ENCODE measurements at places on chromosomes 7 and 10.

DNA sequence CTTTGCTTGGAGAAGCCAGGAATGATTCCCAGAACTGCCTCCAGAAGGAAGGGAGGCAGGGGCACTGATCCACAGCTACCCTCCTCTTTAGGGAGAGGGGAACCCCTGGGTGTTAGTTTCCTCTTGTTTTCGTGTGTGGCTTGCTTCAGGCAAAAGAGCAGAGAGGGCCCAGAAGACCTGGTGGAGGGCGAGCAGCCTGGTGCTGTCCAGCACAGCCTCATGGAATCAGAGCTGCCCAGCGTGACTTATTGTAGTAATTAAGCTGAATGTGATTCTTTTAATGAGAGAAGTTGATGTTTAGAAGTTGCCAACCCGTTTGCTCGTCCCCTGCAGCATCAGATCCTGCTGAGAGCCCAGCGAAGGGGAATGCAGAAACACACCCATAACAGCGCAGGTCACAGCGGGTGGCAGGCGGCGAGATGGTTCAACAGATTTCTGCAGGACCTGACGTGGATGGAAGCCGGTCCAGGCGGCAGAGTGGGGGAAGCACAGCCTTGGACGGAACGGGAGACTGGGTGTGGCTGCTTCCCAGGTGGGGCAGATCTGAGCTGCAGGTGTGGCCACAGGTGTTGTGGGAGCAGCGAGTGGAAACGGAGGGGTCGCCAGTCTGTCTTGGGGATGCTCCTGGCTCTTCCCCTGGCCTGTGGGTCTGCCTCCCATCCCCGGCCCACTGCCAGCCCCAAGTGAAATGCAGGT, 53.7 kb upstream of the SHH start:
- DNase-seq = no peak

GRCh38 chr10:132468216-132468615, 69.4 kb upstream of the INPP5A start:
- DNase-seq = no peak

DNA sequence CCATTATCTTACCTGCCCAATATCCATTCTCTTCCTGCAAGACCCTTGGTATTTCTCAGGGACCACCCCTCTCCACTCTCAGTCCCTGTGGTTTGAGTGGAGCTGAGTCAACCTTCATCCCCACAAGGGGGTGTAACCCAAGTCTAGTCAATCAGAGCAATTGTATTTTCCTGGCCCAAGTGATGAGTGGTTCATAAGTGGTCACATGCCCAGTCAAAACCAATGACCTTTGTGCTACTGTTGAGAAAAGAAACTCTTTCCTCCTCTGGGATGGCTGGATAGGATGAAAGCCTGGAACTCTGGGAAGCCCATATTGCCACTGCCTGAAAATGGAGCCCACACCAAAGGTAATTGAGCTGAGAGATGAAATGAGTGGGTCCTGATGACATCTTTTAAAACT, 93.6 kb downstream of the SNX10 start:
- no peak for DNase-seq

GRCh38 chr7:96993094-96993865, 12.1 kb upstream of the DLX6 start:
- DNase-seq = no peak

DNA sequence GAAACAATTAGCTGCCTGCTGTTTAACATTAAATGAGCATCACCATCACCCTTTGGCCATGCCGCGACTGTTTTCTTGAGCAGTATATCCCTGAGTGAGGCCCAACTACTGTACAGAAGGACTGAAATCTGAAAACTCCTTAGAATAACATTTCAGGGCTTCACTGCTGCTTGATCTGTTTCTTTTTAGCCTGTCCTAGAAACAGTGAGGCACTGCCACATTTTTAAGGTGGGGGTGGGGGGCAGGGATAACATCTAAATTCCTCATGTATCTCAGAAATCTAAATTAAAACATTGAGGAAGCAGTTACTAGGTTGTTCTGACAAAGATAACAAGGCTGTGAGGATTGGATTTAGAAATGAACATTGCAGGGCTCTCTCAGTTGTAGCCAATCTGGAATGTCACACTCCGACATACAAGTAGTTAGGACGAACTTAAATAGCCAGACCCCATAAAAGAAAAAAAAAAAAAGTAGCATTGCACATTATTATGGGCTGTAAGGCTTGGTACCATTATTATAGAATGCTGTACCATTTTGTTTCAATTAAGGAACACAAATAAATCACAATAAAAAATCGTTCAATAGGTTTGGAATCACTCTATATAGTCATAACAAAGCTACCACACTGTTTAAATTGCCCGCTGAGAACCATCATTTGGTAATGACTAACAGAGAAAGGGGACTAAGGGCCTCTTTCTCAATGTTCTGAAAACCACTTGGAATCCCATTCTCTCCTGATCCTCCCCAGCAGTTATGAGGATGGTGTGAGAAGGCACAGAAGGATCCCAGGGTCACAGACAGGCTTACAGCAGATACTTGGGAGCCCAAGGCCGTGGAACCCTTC, 256.1 kb downstream of the INHBA start:
- no peak for DNase-seq

DNA sequence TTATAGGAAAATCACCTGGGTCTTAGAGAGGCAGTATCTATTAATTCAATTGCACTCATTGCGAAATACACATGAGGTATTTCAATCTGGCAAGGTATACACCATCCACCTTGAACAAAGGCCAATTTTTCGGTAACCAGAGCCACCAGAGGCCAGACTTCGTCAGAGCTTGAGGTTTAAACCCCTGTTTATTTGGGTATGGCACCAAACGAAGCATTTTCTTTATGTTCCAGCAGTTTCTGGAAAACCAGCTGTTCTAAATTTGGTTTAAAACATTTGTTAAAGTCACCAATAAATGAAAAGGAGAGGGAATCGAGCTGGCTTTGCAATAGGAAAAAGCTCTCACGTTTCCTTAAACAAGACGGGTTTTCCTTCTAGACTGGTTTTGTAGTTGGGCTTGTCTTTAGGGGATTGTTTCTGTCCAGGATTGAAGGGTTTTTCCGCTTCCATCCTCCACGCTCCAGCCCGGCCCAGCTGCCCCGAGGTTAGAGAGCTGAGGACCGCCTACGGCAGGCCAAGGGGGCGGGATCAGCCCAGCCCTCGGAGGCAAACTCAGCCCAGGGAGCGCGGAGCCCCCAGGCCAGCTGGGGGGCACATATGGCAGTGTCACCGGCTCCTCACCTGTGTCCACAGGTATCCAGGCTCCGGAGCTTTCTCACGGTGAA, 539.4 kb upstream of the MGMT start:
- DNase-seq = no peak

DNA sequence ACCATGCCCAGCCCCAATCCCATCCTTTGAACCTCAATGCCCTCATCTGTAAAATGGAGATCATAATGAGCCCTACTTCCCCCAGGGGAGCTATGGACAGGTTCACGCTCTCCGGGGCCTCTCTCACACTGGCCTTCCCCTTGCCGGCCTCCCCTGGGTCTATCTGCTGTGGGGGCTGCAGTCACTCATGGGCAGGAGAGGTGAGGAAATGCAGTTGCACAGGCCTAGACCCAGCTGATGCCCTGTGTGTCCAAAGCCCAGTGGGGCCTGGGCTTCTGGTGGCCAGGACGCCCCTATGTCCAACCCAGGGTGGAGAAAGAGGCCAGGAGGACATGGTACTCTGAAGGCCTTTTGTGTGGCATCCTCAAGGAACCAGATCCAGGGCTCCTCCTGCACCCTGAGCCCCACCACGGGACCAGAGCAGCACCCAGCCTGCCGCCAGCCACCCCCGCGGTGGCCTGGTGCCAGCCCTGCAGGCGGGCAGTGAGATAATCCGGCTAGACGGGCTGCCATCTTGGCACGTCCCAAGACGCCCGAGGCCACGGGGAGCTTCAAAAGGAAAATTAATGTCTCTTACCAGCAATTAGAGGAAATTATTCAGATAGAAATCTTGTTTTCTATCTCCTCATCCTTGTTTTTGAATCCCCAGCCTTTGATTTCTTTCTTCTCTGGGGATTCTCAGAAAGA, 39.0 kb downstream of the MYL10 start:
- DNase-seq = no peak

GRCh38 chr7:117269886-117270285, 53.0 kb downstream of the WNT2 start:
- DNase-seq = no peak

DNA sequence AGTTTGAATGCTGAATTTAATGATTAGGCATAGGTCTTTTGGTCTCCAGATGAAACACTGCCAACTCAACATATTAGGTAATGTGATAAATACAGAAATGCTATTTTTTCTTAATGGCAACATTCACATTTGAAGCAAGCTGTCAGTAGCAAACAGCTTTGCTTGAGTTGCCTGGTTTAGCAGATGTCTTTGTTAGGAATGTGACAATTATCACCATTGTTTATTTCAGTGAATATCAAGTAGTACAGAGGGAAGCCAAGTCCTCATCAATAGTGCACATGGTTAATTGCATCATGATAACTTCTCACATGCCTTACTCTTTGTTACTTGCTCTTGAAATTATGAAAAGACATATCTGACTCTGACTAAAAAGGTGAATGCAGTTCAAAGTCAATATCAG, 23.7 kb upstream of the SEPTIN7 start:
- DNase-seq = peak; percentile 62

GRCh38 chr7:539731-540411, 20.2 kb upstream of the PDGFA start:
- no peak for DNase-seq

- DNase-seq = no peak
Measured at GRCh38 chr10:129570185-129570584, 103.1 kb downstream of the MGMT start.

- DNase-seq = no peak
Measured at GRCh38 chr10:94607111-94607510, 61.5 kb downstream of the HELLS start.

GRCh38 chr10:55822096-55822495, 539.0 kb downstream of the ZWINT start:
- no peak for DNase-seq

GRCh38 chr7:11298220-11298619, 324.5 kb downstream of the PHF14 start:
- DNase-seq = no peak

GRCh38 chr7:105866102-105866801, 10.1 kb downstream of the ATXN7L1 start:
- DNase-seq = no peak

GRCh38 chr7:80078159-80078731, 56.4 kb upstream of the GNAI1 start:
- DNase-seq = no peak

DNA sequence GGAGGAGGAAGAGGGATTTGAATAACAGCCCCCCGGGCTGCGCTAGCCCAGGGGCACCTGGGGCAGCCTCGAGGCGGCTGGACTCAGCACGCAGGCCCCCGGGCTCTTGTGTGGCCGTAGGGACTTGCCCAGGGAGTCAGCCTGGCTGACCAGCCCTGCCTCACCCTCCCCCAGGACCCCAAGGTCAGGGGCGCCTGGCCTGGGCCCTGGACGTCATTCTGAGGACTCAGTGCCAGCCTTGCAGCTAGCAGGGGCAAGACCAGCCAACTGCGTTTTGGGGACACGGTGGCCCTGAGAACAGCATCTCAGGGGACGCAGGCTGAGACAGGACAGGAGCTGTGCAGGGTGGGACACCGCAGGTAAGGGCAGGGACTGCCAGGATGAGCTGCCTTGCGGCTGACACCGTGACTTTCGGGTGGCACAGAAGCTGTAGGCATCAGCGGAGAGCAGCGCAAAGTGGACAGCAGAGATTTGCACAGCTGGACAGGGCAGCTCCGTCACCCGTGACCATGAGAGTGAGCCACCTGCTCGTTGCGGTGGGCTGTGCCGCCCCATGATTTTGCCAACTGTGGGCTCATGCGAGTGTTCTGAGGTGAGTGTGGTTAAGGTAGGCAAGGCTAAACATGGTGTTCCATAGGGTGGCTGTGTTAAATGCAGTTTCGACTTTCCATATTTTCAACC, 48.1 kb upstream of the UBE3C start:
- no peak for DNase-seq

- DNase-seq = no peak
Measured at GRCh38 chr7:140992422-140992821, 22.3 kb downstream of the MRPS33 start.
